COLO829 (cell line): ENCODE measurements at places on chromosomes 16 and 17.

DNA sequence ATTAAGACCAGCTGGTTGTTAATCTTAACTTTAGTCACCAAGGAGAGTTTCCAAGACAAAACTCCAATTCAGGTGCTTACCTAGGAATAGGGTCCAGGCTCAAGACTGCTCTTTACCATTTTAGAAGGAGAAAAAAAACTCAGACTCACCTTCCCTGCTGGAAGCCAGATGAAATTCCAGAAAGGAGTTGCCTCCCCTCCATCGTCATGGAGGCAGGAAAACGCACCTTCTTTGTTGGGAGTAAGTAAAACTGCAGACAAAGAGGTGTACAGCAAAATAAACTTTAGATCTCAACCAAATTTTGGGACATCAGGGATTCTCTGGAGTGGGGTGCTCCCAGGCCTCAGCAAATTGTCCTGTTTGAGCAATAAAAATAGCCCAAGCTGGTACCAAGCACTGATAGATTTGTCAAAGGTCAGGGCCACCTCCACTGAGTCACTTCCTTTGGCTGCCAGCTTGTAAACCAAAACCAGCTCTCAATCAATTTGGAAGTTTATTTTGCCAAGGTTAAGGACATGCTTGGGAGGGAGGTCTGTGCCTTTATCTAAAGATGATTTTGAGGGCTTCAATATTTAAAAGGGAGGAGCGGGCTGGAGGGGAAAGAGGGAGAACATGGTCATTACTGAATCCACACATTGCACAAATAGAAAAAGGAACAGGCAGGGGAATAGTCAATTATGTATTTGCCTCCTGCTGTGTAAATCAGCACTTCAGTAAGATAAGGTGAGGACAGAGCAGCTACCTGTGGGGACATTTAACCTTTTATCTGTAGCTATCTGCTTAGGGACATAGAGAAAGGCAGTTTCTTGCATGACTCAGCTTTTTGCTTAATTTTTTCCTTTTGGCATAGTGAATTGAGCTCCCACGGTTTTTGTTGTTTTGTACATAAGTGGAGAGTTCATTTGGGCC is 1.5 kb upstream of the ALDH3A2 start:
- DNase-seq, result no peak

GRCh38 chr17:55567240-55568214 is 56.3 kb upstream of the SMIM36 start:
- DNase-seq, result no peak

DNA sequence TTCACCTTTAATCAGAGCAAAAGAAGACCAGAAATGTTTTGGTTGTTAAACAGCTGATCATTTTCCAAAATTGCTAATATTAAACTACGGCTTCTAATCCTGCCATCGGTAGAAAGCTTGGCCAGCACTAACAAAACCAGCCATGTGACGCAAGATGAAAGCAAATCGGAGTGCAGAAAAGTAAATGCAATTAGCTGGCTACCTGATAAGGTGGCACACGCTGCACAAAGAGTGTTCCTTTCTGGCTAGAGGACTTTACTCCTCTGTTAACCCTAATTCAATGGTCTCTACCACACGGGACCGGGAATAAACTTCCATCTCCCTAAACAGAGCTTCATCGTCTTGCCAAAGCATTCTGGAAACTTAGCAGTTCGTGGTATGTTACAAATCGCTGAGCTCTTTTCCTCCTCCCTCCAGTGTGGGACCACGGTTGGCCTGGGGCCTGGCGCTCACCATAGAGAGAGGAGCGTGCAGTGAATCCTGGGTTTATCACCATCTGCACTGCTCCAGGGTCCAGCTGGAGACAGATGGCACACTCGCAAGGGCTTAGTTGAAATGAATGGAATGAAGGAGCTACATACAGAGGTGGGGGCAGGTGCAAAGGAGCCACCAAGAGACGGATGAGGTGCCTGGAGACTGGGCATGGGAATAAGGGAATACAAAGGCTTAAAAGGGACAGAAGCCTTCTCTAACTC is 10.1 kb upstream of the COG1 start:
- DNase-seq, result no peak

GRCh38 chr17:4696437-4696805 is 7.5 kb downstream of the PELP1 start:
- DNase-seq, result no peak

DNA sequence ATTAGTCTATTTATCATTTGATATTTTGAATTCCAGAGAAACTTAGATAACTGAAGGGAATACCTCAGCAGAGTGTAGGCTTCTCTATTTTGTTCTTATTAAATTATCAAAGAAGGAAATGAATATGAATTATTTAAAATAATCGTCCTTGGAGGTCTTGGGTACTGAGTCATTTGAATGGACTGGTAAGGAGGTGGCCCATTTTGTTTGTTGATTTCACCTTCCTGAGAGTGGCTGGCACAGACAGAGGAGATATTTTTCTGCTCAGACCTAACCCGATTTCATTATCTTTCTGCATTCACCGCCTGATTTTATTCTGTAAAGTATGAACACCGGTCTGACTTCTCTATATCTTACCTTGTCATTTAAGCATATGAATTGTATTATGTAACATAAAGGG is 88.0 kb downstream of the USP22 start:
- no peak for DNase-seq

GRCh38 chr17:79745641-79746105 is 14.9 kb downstream of the ENPP7 start:
- no peak for DNase-seq

- no peak for DNase-seq
Observed at GRCh38 chr17:82247182-82247823, 18.5 kb downstream of the SLC16A3 start.

DNA sequence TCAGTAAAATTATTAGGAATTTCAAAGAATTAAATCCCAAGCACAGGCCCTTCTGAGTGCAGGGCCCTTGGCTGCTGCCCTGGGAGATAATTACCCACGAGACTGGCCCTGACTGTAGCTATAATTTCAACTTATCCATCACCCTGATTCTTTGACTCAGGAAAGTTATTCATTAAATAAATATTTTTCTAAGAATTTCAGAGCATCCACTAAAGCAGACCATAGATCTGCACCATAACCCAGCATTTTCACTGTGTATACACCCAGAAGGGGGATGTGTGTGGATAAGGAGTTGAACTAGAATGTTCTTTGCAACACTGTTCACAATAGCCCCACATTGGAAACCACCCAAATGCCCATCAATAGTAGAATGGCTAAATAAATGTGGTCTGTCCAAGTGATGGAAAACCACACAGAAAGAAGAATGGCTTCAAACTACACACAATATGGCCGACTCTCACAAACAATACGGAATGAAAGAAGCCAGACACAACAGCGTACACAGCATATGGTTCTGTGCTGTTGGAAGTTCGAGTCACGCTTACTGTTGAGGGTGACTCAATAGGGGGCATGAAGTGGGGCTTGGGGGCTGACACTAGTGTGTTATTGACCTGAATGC is 33.9 kb upstream of the MEAK7 start:
- no peak for DNase-seq

GRCh38 chr16:24999856-25000461 is 15.2 kb downstream of the ARHGAP17 start:
- no peak for DNase-seq

DNA sequence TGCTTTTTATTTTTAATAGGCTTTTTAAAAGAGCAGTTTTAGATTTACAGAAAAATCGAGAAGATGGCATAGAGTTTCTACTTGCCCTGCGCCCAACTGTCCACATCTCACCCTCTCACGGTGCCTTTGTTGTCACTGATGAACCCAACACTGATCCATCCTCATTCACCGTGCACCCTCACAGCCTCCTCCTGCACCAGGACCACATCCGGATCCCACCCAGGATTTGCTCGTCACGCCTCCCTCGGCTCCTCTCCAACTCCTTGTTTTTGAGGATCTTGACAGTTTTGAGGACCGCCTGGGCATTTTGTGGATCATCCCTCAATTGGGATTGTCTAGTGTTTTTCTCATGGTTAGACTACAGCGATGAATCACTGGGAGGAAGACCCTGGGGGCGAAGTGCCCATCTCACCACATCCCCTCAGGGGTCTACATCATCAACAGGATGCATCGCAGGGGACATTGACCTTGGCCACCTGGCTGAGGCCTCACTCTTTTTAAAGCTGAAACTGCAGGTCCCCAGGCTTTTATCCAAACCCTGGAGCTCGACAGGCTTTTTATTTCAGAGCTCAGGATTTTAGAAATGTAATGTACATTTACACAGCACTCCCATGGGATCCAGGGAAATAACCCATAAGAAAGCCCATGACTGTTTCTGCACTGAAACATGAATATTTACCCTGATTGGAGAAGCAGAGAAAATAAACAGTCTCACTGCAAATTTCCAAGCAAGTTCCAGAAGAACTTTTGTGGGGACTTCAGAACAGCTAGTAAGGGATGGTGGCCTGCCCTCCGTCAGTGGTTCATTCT is 71.8 kb upstream of the ZNF469 start:
- no peak for DNase-seq

DNA sequence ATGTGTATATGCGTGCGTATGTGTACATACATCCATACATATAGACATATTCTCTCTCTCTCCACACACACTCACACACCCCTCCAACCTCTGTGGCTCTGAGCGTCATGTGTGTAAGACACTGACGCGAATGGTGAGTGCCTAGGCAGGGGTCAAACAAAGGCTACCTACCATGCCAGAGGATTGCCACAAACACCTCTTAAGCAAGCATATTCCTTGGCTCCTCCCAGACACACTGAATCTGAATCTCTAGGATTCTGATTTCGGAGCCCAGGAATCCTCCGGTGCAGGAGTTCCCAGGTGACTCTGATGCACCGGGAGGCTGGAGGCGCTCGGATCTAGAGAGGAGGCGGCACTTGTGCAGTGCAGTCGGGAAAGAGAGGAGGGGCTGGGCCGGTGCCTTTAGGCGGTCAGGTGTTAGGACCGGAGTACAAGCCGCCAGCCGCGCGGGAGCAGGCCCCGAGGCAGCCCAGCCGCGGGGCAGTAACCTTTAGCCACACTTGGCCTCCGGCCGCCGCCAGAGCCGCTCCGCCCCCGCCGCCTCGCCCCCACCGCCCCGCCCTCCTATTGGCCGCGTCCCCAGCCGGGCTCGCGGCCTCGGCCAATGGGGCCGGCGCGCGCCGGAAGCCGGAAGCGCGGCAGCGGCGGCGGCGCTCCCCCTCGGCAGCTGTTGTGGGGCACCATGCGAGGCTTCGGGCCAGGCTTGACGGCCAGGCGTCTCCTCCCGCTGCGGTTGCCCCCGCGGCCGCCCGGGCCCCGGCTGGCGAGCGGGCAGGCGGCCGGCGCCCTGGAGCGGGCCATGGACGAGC is at the start of gene MLYCD:
TSS of gene MLYCD (plus strand) at position 653 of the 809 bp plus-strand sequence. CDS start at position 683, 30 bp downstream.
- peak; percentile 63 for DNase-seq

DNA sequence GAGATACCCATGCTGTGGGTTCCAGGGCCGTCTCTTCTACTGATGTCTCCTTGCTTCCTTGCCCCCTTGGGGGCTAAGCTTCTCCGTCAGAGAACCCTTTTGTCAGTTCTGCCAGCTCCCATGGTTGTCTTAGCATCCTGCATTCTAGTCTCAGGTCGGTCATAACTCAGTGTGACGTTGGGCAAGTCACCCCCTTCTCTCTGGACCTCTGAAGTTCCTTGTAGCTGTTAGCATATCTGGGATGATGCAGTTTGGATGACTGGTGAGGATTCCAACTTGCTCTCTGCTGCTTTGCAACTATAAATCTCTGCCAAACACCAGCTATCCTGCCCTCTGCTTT is 8.9 kb upstream of the MYL4 start:
- DNase-seq, result no peak

- DNase-seq, result no peak
Observed at GRCh38 chr16:80739523-80739922, 64.9 kb downstream of the CDYL2 start.
